Stimulated activated CD4-positive, alpha-beta T cell treated with anti-CD3 and anti-CD28 coated beads, Interleukin-15, amount 100 ng/mL, for 24 hours (primary cell): ENCODE measurements at places on chromosomes 1 and 21.
A peak's percentile ranks its signal among the peaks of the same experiment; 100 is the strongest.

DNA sequence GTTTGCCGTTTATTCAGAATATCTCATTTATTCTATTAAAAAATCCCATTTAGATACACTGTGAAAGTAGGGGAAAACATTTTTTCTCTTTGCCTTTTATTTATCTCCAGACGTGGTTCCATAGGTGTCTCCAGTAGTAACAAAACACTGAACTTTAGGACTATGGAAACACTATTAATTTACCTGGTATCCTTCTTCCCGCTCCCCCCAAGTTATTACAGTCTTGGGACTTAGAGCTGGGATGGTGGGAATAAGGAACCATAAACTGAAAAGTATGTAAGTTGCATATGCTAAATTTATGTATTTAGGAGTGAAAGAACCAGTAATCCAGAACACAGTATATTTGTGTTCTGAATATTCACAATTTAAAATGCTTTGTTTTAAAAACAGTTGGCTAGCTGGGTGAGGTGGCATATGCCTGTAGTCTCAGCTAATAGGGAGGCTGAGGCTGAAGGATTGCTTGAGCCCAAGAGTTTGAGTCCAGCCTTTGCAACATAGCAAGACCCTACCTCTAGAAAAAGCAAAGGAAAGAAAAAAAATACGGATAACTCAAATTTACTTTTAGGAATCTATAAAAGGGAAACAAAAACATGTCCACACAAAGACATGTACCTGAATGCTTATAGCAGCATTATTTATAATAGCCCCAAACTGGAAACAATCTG, 3.1 kb downstream of the DNAJB4 start:
- no peak for DNase-seq

DNA sequence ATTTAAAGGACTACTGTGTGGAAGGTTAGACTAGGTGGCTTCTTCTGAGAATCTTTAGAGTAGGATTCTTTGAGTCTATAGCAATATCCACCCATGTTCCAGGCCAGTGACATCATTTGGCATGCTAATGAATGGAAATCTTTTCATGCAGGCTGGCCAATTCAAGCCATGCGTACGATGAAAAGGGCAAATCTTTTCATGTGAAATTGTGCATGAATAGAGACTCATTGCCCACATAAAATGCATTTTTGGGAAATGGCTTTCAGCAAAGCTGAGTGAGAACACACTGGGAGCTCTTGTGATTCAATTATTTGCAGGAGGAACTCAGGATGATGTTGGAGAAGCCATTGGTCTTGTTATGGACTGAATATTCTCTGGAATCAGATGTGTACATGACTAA, 324.9 kb upstream of the DAB1 start:
- no peak for DNase-seq

DNA sequence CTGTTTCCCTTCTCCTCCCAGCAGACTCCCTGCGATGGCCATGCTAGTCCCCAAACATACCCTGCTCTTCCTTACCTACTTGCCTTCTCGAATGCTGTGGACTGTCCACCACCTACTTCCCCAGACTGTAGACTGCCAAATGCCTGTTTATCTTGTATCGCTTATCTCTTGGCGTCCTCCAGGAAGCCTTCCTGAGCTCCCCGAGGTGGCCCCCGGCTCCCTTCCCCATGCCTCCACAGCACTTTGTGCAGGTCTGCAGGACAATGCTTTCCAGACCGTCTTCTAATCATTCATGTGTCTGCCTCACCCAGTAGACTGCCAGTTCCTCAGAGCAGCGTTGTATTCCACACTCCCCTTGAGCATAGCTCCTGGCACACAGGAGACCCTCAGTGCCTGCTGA, 41.7 kb downstream of the RHBG start:
- no peak for DNase-seq

DNA sequence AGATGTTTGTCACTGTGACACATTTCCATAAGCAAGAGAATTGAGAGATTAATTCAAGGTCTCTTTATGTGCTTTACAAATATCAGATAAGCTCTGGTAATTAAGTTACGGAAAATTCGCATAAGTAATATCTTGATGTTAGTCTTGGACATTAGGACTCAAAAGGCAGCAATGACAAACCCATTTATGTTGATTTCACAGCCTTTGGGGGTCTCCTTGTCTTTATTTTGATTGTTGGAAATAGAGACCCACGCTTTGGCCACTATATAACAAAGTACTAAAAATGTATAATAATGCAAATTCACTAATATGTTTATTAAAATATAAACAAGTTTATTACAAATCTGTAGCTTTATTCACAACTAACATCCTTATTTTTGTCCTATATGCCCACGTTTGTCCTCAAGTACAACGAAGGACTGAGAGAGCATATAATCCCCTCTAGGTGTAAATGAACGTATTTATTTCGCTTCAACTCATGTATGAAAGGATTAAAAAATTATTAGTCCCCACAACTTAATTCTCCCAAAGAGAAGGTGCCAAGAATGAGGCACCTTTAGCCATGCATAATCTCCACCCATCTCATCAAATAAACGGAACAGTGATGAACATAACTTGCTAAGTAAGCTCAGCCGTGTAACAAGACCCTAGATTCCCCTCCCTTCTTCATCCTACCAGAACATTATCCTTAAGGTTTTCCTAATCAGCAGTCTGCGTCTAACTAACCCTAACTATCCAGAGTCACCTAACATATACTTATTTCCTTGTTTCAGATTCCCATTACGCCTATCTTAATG, 1.6 kb upstream of the LAMC1 start:
- DNase-seq = no peak

- DNase-seq = no peak
These were observed 18.8 kb upstream of the MNDA start for GRCh38 chr1:158812336-158812735.

DNA sequence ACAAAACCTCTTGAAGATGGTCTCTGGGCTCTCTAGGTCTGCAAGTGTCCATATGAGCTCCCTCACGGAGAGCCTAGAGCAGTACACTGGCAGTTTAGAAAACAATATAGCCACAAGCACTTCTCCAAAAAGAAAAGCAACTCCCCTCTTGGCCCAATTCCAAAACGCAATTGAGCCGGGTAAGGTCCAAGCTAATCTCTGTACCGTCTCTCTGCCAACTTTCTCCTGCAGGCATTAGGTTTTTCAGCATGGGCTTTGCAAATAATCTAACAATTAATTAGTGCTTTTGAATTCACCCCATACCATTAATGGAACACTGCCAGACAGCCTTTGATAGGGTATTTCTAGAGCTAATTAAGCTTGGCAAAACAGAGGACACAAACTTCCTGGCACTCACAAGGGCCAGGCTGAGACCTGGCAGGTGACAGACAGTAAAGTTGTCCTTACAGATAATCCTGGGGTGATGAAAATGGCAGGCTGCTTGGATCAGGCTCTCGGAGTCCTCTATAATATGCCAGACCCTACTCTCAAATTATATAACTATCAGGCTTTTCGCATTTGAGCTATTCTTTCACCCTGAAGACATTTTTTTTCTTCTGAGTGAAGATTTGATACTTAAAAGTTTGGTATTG, 39.8 kb downstream of the TGFBR3 start:
- no peak for DNase-seq

DNA sequence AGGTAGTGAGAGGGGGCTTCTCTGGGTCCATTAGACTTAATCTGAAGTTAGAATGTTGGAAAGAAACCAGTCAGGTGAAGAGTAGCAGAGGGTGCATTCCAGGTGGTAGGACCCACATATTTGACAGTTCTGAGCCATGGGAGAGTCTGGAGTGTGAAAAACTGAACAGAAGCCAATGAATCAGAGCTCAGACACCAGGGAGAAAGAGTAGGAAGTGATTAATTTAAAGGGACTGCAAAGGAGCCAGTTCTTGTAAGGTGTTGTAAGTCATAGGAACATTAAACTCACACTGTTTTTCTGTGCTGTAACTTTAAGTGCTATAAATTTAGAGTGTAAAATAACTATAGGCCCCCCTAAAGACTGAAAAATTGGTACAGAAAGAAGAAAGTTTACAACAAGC, 5.9 kb upstream of the DHX9 start:
- DNase-seq = no peak

DNA sequence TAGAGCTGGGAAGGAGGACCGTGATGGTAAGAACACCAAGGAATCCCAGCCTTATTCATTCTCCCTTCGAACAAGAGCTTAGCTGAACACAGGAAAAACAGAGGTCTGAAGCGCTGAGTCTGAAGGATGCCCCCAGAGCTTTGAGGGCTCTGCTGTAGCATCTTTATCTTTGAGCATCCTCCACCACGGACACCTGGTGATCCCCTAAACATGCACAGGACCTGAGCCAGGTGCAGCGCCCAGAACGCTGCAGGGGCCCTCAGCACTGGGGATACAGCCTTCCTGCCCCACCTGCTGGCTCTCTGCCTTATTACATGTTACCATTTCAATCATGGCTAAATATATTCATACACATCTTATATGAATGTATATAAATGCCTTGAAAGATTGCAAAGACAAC, 7.7 kb upstream of the GPATCH4 start:
- DNase-seq = peak; percentile 72

DNA sequence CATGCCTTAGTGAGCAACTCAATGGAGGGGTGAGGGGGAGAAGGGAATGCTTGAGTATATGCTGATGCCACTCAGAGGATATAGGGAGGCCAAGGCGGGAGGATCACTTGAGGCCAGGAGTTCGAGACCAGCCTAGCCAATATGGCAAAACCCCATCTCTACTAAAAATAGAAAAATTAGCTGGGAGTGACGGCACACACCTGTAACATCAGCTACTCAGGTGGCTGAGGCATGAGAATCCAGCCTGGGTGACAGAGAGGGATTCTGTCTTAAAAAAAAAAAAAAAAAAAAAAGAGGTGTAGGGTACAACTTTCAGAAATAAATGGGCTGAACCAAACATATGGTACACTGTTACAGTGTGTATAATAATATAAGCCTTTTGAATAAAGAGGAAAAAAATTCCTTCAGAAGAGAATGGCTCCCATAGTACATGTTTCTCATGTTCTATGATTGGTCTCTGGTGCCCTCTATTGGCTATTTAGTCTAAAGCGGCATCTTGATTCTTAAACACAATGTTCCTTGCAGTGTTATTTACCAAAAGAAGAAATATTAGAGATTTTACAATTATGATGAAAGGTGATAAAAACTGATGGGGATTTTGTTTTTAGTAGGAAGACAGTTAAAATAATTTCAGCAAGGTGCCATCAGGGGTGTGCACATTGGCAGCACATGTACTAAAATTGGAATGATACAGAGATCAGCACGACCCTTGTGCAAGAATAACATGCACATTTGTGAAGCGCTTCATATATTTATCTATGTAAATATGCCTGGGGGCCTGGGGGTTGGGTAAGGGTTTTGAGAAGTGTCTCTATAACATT, 109.8 kb downstream of the PATJ start:
- DNase-seq = no peak

GRCh38 chr1:4726620-4727341, 72.4 kb downstream of the AJAP1 start:
- no peak for DNase-seq

DNA sequence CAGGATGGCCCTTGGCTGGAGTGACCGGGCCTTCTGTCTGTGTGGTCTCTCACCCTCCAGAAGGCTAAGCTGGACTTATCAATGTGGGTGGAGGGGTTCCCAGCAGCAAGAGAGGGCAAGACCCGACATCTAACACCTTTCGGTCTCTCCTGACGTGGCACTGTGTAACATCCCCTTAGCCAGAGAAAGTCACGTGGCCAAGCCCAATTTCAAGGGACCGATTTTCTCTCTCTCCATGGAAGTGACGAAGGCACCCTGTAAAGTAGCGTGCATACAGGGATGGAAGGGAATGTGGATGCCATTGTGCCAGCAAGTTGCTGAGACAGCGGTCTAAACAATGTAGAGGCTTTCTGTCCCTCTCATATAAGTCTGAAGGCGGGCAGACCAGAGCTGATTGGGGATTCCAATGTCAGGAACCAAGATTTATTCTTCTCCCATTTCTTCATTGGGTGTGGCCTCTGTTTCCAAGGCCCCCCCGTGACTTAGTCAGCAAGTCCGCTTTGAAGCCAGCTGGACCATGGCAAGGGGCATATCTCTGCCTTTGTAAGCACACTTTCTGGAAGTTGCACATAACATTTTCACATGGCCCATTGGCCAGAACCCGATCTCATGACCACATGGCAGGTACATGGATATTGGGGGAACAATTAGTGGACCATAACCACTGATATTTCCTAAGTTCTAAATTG, 12.5 kb downstream of the MX1 start:
- no peak for DNase-seq

- DNase-seq = no peak
These were observed 84.9 kb upstream of the NRIP1 start for GRCh38 chr21:15149600-15150224.

DNA sequence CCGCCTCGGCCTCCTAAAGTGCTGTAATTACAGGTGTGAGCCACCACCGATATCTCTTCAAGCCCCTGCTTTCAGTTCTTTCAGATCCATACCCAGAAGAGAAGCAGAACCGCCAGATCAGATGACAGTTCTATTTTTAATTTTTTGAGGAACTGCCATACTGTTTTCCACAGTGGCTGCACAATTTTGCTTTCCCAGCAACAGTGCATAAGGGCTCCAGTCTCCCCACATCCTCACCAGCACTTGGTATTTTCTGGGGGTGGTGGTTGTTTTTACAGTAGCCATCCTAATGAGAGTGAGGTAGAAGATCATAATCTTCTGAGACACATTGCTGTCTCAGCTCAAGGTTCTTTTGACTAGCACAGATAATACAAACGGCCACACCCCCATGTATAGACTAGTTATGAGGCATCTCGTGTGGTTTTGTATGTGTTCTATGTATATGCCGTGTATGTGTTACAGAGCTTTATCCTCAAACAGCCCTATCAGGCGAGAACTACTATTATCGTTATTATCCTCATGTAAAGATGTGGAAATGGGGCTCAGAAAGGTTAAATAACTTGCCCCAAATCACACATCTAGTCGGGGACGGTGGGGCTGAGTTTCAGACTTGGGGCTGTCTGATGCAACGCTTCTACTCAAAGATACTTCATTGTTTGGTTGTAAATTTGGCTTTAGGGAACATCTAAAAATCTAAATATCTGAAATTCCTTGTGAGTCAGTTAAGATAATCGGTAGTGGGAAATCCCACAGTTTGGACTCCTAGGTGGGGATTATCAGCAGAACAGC, 12.0 kb downstream of the FHAD1 start:
- DNase-seq = no peak

GRCh38 chr1:235017719-235018118, 110.9 kb downstream of the TOMM20 start:
- no peak for DNase-seq

DNA sequence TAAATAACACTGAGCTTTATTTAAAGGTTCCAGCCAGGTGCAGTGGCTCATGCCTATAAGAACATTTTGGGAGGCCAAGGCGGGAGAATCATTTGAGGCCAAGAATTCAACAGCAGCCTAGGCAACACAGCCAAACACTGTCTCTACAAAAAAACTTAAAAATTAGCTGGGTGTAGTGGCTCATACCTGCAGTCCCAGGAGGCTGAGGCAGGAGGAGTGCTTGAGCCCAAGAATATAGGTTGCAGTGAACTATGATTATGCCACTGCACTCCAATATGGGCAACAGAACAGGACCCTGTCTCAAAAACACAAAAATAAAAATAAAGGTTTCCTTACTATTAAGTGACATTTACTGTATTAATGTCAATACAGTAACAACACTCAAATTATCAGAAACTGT, 2.1 kb downstream of the TAF12 start:
- DNase-seq = peak; percentile 22
